ENCODE measurements at places on chromosomes 5 and 9.

GRCh38 chr5:137761566-137761965 lies 7.4 kb upstream of the HNRNPA0 start:
- no peak for DNase-seq

GRCh38 chr9:101582553-101582952 lies 12.2 kb downstream of the PPP3R2 start:
- DNase-seq, result no peak

DNA sequence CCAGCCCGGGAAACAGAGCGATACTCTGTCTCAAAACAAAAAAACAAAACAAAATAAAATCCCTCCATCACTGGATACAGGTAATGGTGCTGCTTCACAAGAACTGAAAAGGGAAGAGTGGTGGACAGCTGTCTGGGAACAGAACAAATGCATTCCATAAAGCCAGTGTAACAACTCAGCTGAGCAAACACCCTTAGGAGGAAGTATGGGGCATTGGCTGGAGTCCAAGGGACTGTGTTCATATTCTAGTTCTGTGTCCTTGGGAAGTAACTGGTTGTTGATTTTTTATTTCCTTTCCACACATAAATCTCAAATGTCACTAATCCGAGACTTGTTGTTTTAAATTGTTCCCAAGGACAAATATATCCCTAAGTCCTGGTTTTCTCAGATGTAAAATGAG lies 38.3 kb downstream of the HTR1A start:
- no peak for DNase-seq

DNA sequence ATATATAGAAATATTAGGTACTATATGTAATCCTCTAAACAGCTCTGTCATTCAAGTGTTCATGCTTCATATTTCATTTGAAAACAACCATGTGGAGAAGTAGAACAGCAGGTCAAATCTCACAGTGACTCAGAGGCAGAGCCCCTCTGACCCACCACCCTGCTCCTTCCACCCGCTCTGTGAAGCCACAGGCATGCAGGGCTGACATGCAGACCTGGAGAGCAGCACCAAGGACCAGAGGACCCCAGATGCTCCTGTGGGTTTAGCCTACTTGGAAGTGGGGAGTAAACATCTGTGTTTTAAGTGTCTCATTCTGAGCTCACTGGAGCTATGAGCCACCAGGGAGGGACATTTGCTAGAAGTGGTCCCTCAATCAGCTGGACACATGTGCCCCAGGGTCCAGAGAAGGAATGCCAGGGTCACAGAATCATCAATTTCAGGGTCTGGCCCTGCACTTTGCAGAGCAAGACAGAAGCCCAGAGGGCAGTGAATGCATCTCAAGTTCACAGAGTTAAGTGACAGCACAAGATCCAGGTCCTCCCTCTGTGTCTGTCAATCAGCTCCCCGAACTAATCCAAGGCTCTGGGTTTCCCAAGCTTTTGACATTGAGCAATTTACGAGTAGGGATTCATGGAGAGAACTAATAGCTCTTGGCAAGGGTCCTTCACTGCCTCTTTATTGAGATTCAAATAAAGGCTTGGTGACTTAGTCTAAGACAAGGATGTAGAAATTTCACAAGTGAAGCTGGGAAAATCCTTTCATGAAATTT lies 441.1 kb downstream of the SEMA5A start:
- no peak for DNase-seq

DNA sequence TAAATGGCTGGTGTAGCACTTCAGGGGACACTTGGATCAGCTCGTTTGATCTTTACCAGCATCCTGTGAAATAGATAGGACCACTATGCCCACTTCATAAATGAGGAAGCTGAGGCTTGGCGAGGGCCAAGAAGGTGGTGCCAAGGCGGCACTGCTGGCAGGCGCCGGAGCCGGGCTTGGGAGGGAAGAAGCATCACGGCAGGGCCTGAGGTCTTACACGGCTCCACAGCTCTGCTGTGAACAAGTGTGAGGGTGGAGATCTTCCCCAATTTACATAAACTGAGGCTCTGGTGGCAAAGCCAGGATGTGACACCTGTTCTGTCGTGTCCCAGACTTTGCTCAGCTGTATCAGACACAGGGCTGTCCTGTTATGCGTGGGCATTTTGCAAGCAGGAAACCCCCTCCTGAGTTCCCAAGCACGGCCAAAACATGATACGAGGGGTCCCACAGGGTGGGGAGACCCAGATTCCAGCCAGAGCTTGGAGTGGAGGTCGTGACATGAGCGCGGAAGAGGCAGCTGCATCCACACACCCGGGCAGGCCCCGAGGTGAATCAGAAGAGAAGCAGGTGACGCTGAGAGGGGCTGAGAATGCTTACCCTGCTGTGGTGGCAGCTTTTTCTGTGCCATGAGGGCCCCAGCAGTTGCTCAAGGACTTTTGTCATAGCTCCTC lies 117.5 kb upstream of the BOD1 start:
- no peak for DNase-seq

GRCh38 chr5:59972043-59972442 lies 78.5 kb upstream of the PDE4D start:
- no peak for DNase-seq

DNA sequence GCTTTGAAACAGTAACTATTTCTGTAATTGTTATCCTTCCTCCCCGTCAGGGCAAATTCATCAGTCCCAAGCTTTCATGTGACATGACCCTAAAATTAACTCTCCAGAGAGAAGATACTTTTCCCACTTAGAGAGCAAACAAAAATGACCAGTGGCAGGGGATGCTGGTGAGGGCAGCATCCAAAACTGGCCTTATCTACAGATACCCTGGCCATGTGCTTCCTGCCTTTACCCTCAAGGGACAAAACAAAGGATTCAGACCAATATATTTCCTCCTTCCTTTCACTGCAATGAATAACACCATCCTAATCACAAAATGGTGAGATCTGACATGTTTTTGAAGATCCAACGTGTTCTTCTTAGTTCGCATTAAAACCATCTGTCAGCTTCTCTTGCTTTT lies 267.2 kb downstream of the MAN2A1 start:
- DNase-seq, result no peak

DNA sequence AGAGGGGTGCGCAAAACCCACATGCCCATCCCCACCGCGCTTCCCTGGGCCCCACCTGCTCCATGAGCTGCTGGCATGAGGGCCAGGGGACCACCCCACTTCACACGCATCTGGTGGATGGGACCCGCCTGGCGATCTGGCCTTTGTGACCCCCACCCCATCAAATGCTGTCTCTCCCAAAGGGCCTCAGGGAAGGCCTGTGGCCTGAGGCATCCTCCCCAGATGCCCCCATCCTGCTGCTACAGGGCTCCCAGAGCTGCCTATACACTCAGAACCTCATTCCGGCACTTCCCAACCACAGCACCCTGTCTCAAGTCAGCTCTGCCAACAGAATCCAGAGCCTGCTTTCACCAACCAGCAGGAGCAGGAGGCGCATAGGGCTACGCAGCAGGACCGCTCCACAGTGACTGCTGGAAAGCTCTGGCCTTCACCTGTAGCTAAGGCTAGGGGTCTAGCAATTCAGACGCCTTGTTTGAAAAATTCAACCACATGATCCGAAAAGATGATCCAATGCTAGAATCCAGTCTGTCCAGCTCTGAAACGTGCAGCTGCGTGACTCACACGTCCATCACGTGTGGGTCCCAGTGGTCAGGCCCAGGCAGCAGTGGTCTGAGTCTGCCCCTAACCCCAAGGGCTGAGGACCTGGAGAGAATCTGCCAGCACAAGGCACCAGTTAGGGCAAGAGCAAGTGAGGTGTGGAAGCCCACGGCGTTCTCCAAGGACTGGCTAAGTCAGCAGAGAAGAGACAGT lies 1.4 kb upstream of the SNAPC4 start:
- DNase-seq, result no peak

DNA sequence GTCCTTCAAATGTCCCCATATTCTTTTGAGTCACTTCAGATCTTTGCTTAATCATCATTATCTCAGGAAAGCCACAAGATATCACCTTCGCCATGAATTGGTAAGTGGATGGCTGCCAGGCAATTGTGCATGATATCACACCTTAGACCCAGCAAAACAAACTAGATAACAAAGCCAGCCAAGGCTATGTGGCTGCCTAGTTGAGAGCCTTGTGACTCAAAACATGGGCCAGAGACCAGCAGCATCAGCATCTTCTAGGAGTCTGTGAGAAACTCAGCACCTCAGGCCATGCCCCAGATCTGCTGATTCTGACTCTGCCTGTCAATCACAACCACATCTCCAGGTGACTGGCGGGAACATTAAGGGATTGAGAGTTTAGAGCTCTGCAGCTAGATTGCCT lies 82.8 kb downstream of the SLIT3 start:
- no peak for DNase-seq

- DNase-seq, result no peak
Measured at GRCh38 chr5:126384985-126385384, 38.2 kb upstream of the GRAMD2B start.

GRCh38 chr5:181109489-181110013 lies 21.4 kb downstream of the OR2V1 start:
- DNase-seq, result no peak

DNA sequence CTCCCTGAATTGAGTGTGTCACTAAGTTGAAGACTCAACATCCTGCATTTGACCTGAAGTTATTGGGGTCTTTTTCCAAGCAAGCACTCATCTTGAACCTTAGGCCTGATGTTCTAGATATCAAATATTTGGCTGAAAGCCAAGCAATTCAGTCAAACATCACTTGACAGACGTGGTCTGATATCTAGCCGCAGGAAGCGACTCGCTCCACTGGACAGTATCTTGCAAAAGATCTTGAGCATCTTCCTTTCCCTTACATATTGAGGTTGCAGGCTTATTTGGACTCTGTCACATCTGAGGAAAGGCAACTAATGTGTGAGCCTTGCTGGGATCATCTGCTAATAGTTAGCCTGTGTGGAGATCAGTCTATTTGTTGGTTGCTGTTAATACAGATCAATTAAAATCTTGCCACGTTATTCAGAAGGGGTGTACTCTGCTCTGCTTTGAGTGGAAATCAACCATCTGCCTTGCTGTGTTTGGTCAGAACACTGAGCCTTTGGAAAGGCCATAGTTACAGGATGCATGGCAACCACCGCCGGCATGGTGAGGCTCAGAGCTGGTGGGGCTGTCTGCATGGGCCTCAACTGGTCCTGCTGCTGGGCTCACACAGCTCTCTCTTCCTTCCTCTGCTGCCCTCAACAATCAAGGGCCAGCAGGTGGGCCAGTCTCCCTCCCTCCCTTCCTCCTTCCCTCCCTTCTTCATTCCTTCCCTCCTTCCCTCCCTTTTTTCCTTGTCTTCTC lies 166.9 kb upstream of the KLF9 start:
- no peak for DNase-seq

DNA sequence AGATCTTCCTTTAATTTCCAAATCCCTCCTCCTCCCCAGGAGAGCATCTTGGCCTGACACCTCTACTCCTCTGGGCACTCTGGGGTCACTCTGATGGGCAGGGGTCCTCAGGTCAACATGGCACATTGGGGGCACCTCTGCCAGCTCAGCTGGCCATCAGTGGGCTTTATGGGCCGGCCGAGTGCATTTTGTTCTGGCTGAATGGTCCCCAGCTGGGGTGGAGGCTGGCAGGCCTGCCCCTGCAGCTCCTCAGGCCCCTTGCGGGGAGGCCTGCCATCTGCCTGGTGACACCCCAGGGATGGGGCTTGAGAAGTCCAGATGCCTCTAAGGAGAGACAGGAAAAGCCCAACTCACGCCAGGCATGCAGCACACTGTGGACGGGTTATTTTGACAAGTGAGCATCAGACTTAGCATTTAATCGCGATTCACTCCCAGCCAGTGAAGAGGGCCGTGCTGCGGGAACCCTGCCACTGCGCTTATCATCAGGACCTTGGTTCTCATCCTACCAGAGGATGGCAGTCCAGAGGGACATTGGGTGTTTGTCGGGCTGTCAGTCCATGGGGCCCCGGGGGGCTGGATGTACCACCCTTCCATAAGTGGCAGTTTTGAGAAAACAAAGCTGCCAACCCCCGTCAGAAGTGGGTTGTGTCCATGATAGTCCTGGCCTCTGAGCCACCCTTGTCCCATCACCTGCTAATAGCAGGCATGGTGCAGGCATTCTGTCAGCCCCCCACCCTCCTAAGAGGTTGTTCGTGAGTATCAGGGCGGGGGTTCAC lies 21.7 kb downstream of the PHF2 start:
- no peak for DNase-seq

GRCh38 chr9:127209948-127210640 lies 54.5 kb upstream of the GARNL3 start:
- DNase-seq, result no peak

DNA sequence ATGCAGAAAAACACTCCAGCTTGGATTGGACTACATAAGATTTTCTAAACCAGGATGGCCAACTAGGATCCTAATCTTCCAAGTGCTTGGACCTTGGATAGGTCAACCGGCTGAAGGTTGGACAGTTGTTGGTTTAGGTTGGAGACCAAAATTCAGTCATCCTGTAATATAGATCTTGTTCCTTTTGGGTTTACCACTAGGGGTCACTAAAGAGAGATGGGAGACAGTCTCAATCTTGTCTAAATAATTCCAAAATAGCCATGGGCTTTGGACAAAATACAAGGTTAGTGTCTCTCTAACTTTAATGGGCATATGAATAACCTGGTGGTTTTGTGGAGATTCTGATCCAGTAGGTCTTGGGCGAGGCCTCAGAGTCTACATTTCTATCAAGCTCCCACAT lies 148.7 kb upstream of the ERCC6L2 start:
- peak; percentile 34 for DNase-seq

- no peak for DNase-seq
Measured at GRCh38 chr5:31916327-31916726, 257.8 kb downstream of the GOLPH3 start.

DNA sequence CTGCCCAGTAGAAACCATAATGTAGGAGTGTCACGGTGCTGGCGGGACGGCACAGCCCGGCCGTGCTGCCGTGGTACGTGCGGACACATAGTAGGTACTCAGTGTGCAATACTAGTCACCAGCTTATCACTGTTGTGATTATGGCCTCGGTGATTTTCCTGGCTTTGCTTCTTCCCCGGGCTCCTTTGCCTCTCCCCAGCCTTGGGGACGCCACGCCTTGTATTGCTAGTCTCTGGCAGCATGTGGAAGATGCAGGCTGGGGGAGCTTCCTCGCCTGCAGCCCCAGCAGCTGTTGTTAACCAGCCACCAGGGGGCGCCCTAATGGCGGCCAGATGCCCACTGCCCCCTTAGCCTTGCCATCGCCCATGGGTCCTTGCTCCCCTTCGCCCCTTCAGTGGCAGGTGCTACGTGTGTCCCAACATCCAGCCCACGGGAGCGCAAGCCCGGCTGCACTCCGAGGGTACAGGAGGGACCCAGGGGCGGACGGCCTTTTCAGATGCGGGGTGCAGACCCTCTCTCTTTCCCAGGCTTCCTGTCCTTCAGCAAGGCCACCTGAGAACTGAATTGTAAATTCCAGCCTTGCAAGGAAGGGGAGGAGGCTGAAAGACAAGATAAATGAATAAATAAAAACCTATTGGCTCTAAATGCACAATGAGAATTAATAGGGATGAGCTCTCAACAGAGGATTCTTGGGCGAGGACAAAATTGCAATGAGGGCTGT lies 8.0 kb downstream of the NTNG2 start:
- DNase-seq, result peak; percentile 35
